GM13976 (cell line): ENCODE measurements at places on chromosomes 1 and 21.

DNA sequence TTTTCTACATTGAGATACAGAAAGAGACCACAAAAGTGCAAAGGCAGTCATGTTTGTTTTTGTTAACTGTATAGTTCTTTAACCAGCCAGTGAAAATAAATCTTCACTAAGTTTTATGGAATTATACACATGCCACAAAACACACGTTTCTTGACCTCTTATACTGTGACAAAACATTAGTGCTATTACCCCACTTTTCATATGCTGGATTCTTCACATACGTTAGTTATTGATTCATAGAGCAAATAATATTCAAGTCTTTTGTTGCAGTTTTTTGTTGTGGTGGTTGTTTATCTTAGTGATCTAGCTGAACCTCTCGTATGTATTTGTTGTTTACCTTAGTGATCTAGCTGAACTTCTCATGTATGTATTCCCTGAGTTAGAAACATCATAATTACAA, 28.0 kb downstream of the LYPLAL1 start:
- DNase-seq: no peak

- no peak for DNase-seq
Observed at GRCh38 chr1:235607284-235607683, 42.3 kb downstream of the GNG4 start.

GRCh38 chr1:162709870-162710269, 77.6 kb downstream of the DDR2 start:
- DNase-seq: no peak

- no peak for DNase-seq
Observed at GRCh38 chr1:118931876-118932275, 56.3 kb downstream of the TBX15 start.

GRCh38 chr1:67683766-67684525, 1.1 kb upstream of the GADD45A start:
- DNase-seq: peak; percentile 35

- DNase-seq: no peak
Observed at GRCh38 chr1:8378981-8379470, 61.1 kb downstream of the SLC45A1 start.

DNA sequence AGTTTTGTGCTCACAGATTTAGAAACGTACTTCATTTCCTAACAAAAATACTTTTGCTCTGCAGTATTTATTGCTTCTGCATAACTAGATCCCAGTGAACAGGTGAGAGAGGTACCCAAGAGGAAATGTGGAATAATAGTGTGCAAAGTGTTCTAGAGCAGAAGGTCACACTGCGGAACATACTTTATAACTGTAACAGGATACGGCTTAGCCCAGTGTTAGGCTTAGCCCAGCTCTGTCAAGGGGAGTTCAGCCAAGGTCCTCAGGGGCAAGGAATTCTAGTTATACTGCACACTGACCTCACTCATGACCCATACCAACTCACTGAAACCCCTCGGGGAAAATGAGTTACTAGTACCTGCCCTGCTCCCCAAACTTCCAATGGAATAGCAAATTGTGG, 55.3 kb downstream of the PTPN14 start:
- DNase-seq: no peak

DNA sequence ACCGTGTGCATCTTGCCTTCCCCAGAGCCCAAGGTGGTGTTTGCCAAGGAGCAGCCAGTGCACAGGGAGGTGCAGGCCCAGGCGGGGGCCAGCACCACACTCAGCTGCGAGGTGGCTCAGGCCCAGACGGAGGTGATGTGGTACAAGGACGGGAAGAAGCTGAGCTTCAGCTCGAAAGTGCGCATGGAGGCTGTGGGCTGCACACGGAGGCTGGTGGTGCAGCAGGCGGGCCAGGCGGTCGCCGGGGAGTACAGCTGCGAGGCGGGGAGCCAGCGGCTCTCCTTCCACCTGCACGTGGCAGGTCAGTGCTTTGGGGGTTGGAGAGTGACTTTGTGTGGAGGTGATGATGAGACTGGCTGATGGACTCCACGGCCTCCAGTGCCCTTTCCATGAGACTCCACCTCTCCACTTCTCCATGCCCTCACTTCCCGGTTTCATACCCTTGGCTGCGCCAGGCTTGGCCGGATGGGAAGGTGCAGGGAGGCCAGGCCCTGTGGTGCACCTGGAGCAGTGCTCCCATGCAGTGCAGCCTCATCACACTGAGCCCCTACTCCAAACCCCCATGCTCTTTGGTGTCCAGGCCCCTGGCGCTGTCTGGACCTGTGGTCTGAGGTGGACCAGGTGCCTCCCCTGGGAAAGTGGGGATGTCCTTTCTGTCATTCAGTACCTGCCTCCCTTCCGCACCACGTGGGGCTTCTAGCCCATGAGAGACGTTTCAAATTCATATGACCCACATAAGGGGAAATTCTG, 49.0 kb downstream of the OBSCN start:
- no peak for DNase-seq

DNA sequence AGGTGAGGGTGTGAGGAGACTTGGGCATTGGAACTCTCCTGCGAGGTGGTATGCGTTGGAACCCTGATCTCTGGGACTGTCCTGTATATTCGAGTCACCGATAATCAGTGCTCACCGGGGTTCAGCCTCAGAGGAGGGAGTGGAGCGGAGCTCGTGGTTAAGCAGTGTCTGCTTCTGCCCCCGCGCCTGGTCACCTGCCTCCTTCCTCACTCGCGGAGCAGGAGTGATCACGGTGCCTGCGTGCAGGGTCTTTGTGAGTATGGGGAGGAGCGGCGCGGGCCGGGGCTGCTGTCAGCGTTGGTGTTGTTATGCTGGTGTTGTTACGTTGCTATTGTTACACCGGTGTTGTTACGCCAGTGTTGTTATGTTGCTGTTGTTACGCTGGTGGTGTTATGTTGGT, 23.3 kb downstream of the H6PD start:
- no peak for DNase-seq

DNA sequence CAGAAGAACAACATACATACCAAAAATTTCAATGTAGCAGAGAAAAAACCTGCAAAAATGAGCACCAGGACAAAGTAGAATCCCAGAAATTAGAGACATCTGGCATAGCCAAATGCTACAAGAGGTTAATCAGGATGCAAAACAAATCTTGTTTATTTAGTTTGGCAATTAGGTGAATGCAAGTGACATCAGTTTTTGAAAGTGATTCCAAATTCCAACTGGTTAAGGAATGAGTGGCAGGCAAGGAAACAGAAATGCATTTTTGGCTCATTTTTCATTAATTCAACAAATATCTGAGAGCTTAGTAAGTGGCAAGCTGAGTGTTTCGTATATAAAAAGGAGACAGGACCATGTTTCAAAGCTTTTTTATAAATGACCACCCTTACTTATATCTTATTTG, 21.3 kb downstream of the SCAF4 start:
- DNase-seq: no peak

- DNase-seq: no peak
Observed at GRCh38 chr1:59574085-59574484, 240.7 kb upstream of the HOOK1 start.

DNA sequence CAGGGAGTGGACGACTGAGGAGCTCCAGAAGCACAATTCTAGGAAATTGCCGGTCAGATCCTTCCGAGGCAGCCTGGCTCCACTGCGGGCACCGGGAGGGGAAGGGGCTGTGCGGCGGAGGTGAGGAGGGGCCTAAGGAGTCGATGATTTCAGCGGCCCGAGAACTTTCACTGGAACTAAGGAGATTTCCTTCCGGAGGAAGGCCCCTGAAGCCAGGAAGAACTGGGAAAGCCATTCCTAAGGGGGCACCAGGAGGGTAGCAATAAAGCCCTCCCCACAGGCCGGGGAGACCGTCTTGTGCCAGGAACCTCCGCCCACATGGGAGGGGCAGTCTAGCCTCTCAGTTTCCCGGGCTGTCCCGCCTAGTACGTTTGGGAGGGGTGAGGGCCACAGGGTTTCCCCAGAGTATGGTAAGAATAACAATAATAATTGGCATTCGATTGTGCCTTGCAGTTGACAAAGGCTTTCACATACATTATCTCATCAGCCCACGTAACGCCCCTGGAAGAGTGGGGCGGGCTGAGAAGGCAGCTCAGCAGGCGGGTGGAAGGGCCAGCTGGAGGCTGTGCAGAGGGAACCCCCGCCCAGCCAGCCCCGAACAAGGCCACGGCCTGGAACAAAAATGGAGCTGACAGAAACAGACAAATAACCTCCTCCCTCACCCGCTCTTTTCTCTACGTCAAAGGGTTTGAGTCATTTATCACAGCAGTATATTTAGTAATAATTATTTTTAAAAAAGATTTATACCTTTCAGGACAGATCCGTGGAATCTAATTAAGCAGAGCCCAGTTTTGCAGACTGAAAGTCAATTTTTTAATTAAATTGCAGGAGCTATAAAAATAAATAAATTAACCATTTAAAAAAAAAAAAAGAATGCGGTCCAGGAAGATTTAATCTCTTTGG, 19.8 kb downstream of the NPR1 start:
- no peak for DNase-seq

- DNase-seq: no peak
Observed at GRCh38 chr1:5998906-5999301, 6.7 kb upstream of the NPHP4 start.
